ENCODE measurements at places on chromosomes 16 and 17.

- DNase-seq, result no peak
Observed at GRCh38 chr17:48747445-48748363, 19.2 kb upstream of the HOXB13 start.

DNA sequence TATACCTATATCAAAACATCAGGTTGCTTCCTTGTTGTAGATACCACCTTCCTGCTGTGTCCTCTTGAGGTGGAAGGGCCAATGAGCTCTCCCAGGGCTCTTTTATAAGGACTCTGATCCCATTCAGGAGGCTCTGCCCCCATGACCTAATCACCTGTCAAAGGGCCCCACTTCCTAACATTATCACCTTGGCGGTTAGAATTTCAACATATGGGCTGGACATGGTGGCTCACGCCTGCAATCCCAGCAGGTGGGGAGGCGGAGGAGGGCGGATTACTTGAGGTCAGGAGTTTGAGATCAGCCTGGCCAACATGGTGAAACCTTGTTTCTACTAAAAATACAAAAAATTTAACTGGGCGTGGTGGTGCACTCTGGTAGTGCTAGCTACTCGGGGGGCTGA is 86.4 kb downstream of the HAPSTR1 start:
- DNase-seq, result no peak

- DNase-seq, result no peak
Observed at GRCh38 chr17:74807441-74807840, 31.3 kb upstream of the NAT9 start.

DNA sequence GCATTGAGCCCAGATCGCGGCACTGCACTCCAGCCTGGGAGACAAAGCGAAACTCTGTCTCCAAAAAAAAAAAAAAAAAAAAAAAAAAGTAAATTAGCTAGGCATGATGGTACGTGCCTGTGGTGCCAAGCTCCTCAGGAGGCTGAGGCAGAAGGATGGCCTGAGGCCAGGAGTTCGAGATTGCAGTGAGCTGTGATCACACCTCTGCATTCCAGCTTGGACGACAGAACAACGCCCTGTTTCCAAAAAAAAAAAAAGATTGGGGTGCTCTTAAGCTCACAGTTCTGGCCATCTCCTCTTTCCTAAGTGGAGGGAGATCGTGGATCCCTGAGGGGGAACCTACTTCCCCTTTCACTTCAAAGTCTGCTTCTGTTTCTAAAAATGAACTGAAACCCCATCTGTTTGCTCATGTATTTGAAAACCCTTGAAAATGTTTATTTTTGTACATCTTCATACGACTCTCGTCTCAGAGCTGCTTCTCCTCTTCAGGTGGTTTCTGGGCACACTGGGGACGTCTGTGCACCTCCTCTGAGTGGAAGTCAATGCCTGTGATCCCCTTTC is 138.8 kb downstream of the PRKCA start:
- no peak for DNase-seq

- DNase-seq, result no peak
Observed at GRCh38 chr17:40801157-40801556, 1.4 kb upstream of the KRT28 start.

DNA sequence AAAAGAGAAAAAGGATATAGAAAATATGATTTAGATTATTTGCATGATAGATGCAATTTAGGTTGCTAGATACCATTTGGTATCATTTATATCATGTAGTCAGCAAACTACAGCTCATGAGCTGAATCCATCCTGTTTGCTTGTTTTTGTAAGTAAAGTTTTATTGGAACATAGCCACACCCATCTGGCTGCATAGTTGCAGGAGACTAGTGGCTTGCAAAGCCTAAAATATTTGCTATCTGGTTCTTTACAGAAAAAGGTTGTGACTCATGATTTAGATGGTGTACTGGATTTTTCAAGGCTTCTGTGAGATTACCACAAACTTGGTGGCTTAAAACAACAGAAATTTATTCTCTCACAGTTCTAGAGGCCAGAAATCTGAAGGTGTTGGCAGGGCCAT is 49.9 kb downstream of the MAP2K4 start:
- no peak for DNase-seq

DNA sequence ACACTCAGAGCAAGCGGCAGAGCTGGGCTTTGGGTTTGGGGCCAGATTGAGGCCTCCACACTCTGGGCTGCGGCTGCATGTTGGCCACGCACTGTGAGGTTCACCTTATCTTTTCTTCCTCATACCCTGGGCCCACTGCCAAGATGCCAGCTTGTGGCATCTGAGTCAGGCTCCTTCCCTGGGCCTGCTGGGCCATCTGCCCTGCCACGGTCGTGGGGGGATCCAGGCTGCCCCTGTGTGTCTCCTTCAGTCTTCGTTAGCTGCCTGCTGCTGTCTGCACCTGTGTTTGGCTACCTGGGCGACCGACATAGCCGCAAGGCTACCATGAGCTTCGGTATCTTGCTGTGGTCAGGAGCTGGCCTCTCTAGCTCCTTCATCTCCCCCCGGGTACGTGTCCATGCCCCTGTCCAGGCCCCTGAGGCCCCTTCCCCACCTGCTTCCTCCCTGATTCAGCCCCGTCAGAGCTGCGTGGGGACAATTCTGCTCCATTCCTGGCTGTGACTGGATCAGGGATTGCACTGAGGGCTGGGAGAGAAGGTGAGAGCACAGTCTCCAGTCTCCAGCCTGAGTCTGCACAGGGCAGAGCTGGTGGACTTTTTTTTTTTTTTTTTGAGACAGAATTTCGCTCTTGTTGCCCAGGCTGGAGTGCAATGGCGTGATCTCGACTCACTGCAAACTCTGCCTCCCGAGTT is 11.2 kb downstream of the SPNS3 start:
- DNase-seq, result no peak

Data from HEK293T (cell line).